Right renal cortex interstitium (tissue), 3 donors: ENCODE measurements at places on chromosomes 6 and 20. TPM values are rescaled to one million over a fixed set of nuclear protein-coding genes. Genes with fewer than 3 reads are reported as not detected.

- no peak for DNase-seq
Observed at GRCh38 chr6:15403094-15403755, 157.4 kb downstream of the JARID2 start.

Gene IFT52
- 81.6 TPM for polyA plus RNA-seq

DNA sequence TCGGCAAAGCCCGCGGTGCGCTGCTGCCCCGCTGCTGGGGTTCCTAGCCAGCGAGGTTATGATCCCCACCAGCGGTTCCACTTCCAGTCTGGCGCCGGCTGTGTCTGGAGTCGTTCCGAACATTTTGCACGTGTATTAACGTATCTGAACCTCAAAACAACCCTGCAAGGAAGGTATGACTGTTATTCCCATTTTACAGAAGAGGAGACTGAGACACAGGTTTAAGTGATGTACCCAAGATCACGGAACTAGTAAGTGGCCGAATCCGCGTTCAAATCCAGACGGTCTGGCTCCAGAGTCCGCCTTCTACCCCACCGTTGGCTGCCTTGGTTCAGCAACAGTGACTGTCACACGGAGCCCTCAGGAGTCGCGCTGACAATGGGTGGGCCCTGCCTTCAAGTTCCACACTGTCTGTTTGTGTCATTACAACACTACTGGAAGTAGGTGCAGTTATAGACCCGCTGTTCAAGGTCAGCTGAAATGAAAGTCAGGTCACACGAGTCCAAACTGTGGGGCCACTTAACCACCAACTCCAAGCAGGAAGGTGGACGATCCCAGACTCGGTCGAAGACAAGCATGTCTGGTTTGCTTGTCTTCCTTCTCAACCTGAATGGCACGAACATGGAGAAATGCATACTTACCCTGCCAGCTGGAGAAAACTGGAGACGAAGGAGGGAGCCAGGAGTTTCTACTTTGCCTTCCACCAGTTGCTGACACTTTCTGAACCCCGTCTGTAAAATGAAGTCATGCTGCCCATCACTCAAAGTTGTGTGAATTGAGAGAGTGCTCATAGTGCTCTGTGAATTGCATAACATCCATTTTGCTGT lies 803 bp upstream of the SRXN1 start:
- no peak for DNase-seq

Gene COL20A1
- 0.65 TPM for polyA plus RNA-seq

Gene KCNK5
- polyA plus RNA-seq = 9.0 TPM

- no peak for DNase-seq
Observed at GRCh38 chr6:152695372-152696045, 2.2 kb upstream of the MYCT1 start.

GRCh38 chr20:35886537-35886936 lies 67.8 kb downstream of the SCAND1 start:
- DNase-seq = no peak

GRCh38 chr20:58634059-58634458 lies 17.0 kb upstream of the STX16 start:
- DNase-seq = no peak

Gene SFT2D1
- 65.4 TPM for polyA plus RNA-seq
